ENCODE measurements at places on chromosomes 2 and 18.
A peak's percentile ranks its signal among the peaks of the same experiment; 100 is the strongest.

GRCh38 chr18:28176948-28177827, at the start of gene CDH2:
Gene CDH2 (minus strand): TSS chr18:28177130. CDS start chr18:28177022, 108 bp downstream.
- H3K27ac ChIP-seq: peak within 1 kb of the TSS; percentile 20
- H3K4me3 ChIP-seq: peak within 1 kb of the TSS; percentile 59
- H3K27me3 ChIP-seq: peaks cover 59% of the 10 kb centered on the region
- H3K36me3 ChIP-seq: no peaks in the 10 kb centered on the region

DNA sequence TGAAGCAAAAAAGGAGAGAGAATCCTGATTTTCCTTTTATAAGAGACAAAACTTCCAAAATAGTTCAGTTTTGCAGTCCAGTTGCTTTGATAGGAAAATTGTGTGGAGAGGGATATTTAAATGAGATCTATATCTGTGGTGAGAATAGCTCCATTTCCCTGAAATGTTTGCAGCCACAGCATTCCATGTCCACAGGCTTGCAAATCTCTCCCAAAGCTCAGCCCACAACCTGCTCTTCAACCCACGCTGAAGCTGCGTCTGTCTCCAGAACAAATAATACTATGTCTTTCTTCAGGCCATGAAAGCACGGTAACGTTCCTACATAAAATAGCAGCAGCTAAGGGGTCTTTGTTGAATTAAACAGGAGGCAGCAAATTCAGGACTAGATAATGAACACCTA, 31.8 kb downstream of the TMEM17 start:
- no peak for DNase-seq
- no peak overlapping the region for H3K4me3 ChIP-seq
- no peaks in the 10 kb centered on the region for H3K36me3 ChIP-seq

- H3K36me3 ChIP-seq: no peaks in the 10 kb centered on the region
- no peaks in the 10 kb centered on the region for H3K27me3 ChIP-seq
- no peak overlapping the region for H3K4me3 ChIP-seq
- no peaks in the 10 kb centered on the region for H3K4me1 ChIP-seq
- H3K27ac ChIP-seq: no peak overlapping the region
These were observed 188.9 kb upstream of the FAM98A start for GRCh38 chr2:33788044-33788443.

DNA sequence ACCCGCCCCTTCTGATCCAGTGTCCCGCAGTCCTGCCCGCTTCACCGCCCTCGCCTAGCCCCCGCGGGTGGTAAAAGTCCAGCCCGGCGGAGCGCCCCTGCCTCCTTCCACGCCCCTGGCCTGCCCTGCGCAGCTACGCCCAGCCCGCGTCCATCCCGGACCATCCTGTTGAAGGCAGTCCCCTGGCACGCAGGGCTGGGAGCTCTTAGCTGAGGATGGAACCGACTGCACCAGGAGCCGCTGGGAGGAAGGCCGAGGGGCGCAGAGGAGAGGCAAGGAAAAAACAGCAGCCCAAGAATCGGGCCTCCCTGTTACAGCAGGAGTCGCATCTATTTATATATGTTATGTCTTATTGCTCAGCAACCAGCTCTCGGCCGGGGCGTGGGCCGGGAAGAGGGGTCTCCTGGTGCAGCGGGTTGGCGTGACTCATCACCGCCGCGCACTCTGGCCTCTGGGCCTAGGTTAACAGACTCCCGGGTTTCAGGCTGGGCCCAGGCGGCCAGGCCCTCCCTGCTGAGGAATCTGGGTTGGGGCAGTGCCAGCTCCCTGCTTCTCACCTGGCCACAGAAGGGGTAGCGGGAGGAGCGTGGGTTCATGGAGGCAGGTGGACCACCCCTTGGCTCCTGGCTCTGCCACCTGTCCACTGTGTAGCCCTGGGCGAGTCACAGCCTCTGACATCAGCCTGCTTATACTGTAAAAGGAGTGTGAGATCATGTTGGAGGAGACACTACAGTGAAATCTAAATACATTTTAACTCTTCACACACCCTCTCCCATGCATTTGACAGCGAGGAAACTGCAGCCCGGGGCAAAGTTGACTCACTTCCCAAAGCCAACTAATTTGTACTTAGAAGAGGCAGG, 13.4 kb upstream of the MAP3K2 start:
- no peak overlapping the region for H3K4me3 ChIP-seq
- no peaks in the 10 kb centered on the region for H3K27me3 ChIP-seq
- H3K27ac ChIP-seq: no peak overlapping the region
- no peak for DNase-seq
- peaks cover 13% of the 10 kb centered on the region for H3K4me1 ChIP-seq

- no peak overlapping the region for H3K27ac ChIP-seq
- peak overlapping the region; percentile 50 for H3K4me3 ChIP-seq
- peaks cover 12% of the 10 kb centered on the region for H3K27me3 ChIP-seq
- DNase-seq: no peak
These were observed 118.7 kb upstream of the MSTN start for GRCh38 chr2:190181123-190181669.

DNA sequence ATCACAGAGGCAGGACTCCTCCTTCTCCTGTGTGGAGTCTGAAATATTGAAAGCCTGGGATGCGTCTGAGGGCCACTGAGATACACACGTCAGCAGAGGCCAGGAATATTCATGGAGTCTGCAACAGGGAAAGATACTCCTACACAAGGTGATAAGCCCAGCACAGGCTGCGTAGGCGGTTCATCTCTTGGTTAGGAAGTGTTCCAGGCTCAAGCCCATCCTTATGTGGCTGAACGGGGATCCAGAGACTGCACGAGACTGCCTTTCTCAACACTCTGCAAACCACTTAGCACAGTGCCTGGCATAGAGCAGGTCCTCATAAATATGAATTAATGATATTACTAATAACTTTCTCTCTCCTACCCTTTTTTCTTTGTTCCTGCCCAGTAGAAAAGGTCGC, 29.2 kb upstream of the AGPS start:
- no peak overlapping the region for H3K4me3 ChIP-seq
- H3K27me3 ChIP-seq: no peaks in the 10 kb centered on the region
- no peaks in the 10 kb centered on the region for H3K4me1 ChIP-seq
- no peak overlapping the region for H3K27ac ChIP-seq

DNA sequence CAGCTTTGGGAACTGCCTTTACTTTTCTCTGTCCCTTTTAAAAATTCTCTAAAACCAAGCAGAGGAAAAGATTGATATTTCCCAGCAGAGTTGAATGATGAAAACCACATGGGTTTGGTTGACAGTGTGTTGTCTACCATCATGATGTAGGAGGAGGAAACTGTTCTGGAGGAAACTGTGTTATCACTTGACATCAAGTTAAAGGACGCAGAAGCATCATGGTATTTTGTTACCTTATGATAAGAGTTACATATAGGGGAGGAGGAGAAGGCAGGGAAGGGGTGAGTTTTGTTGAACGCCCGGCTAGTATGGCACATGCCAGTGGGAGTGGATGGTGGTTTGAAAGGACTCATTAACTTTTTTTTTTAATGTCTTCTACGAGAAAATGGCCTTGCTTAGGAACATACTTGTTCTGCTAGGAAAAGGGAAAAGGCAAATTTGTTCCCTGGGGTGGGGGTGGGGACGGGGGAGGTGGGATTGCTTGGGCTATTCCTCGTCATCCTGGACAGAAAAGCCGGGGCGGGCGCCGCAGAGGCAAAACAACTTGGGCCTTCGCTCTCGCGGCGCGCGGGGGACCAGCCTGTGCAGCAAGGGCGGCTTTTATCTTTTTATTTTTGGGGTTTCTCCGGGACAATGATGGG, 766 bp downstream of the TMEM17 start:
- H3K27ac ChIP-seq: peak overlapping the region; percentile 36
- DNase-seq: no peak
- no peaks in the 10 kb centered on the region for H3K4me1 ChIP-seq
- peaks cover 4% of the 10 kb centered on the region for H3K27me3 ChIP-seq

DNA sequence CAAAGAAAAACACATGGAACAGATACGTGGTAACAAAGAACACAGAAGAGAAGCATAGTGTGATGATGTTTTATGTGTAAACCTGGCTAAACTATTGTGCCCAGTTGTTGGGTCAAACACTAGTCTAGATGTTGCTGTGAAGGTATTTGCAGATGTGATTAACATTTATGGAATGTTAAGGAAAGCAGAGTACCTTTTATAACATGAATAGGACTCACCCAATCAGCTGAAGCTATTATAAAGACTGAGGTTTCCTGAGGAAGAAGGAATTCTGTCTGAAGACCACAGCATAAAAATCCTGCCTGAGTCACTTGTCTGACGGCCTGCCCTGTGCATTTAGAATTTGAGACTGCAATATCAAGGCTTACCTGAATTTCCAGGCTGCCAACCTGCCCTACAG, 253.1 kb downstream of the DYM start:
- H3K27ac ChIP-seq: no peak overlapping the region
- no peak for DNase-seq
- H3K4me1 ChIP-seq: peaks cover 2% of the 10 kb centered on the region
- no peaks in the 10 kb centered on the region for H3K27me3 ChIP-seq
- no peak overlapping the region for H3K4me3 ChIP-seq

DNA sequence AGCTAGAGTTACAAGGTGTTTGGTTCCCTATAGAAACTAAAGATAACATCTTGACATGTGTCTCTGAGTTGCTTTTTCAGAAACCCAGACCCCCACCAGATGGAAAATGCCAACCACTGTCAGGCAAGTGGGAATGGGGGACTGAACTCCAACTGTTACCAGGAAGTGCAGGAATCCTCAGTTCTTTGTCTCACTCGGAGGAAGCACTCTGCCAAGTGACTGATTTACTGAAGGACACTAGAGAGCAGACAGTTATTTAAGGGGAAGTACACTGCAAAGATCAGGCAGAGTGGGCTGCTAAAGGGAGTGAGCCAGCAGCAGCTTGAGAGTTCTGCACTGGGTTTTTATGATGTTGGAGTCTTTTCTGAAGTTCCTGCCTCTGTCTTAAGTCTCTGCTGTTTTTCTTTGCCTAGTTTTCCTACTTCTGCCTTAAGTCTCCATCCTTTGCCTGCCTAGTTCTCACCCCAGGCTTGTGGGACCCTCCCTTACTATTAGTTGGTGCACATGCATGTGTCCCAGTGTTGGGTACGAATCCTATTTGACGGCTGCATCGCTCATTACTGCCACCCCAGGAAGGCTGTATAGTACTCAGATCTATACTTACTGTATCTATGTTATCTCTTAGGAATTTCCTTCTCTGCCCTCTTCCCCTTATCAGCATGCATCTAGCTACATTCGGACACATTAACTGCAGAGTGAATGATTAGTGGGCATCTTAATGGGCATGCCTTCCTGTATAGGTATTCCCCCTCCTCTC, 97.1 kb downstream of the TEX51 start:
- H3K36me3 ChIP-seq: no peaks in the 10 kb centered on the region
- no peaks in the 10 kb centered on the region for H3K4me1 ChIP-seq
- H3K27me3 ChIP-seq: no peaks in the 10 kb centered on the region
- H3K4me3 ChIP-seq: no peak overlapping the region

- no peaks in the 10 kb centered on the region for H3K27me3 ChIP-seq
- H3K4me1 ChIP-seq: no peaks in the 10 kb centered on the region
- H3K27ac ChIP-seq: no peak overlapping the region
- no peaks in the 10 kb centered on the region for H3K36me3 ChIP-seq
These were observed 25.1 kb upstream of the INPP4A start for GRCh38 chr2:98419544-98419943.

GRCh38 chr2:63189026-63189425, 138.4 kb downstream of the OTX1 start:
- H3K27ac ChIP-seq: no peak overlapping the region
- no peaks in the 10 kb centered on the region for H3K36me3 ChIP-seq
- no peaks in the 10 kb centered on the region for H3K4me1 ChIP-seq
- DNase-seq: no peak

GRCh38 chr2:204885747-204886146, 340.5 kb downstream of the PARD3B start:
- no peak overlapping the region for H3K4me3 ChIP-seq
- no peaks in the 10 kb centered on the region for H3K36me3 ChIP-seq
- H3K27ac ChIP-seq: no peak overlapping the region
- H3K4me1 ChIP-seq: no peaks in the 10 kb centered on the region
- no peaks in the 10 kb centered on the region for H3K27me3 ChIP-seq

DNA sequence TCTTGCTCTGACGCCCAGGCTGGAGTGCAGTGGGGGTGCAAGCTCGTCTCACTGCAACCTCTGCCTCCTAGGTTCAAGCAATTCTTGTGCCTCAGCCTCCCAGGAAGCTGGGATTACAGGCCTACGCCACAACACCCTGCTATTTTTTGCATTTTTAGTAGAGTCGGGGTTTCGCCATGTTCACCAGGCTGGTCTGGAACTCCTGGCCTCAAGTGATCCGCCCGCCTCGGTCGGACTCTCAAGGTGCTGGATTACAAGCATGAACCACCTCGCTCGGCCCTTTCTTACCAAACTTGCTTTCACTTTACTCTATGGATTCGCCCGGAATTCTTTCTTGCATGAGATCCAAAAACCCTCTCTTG, 3.1 kb upstream of the FZD5 start:
- H3K36me3 ChIP-seq: no peaks in the 10 kb centered on the region
- H3K27ac ChIP-seq: no peak overlapping the region
- peaks cover 24% of the 10 kb centered on the region for H3K4me1 ChIP-seq

GRCh38 chr2:27356056-27356381, 545 bp downstream of the GTF3C2 start:
- peaks cover 18% of the 10 kb centered on the region for H3K4me1 ChIP-seq
- H3K27me3 ChIP-seq: no peaks in the 10 kb centered on the region
- peak overlapping the region; percentile 95 for H3K27ac ChIP-seq

- H3K27ac ChIP-seq: no peak overlapping the region
- H3K36me3 ChIP-seq: no peaks in the 10 kb centered on the region
- H3K4me1 ChIP-seq: no peaks in the 10 kb centered on the region
- no peak for DNase-seq
- no peak overlapping the region for H3K4me3 ChIP-seq
- H3K27me3 ChIP-seq: no peaks in the 10 kb centered on the region
These were observed 72.0 kb downstream of the DNER start for GRCh38 chr2:229642371-229642770.

DNA sequence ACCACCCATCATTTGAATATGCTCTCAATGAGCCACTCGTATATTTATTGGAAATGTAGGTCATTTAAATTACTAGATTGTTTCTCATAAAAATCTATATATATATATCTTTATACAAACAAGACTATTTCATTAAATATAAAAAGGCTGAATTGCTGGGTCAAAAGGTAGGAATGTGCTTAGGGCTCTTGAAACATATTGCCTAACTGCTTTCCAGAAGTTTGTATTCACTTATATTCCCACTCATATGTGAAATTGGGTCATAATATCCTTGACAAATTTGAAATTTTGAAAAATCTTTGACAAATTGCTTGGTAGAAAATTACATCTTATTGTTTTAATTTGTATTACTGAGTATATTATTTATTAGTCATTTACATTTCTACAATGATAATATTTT, 999.8 kb upstream of the CDH2 start:
- no peaks in the 10 kb centered on the region for H3K4me1 ChIP-seq
- H3K27me3 ChIP-seq: no peaks in the 10 kb centered on the region
- H3K27ac ChIP-seq: no peak overlapping the region
- no peaks in the 10 kb centered on the region for H3K36me3 ChIP-seq
